ENCODE measurements at places on chromosomes 5 and 9.

DNA sequence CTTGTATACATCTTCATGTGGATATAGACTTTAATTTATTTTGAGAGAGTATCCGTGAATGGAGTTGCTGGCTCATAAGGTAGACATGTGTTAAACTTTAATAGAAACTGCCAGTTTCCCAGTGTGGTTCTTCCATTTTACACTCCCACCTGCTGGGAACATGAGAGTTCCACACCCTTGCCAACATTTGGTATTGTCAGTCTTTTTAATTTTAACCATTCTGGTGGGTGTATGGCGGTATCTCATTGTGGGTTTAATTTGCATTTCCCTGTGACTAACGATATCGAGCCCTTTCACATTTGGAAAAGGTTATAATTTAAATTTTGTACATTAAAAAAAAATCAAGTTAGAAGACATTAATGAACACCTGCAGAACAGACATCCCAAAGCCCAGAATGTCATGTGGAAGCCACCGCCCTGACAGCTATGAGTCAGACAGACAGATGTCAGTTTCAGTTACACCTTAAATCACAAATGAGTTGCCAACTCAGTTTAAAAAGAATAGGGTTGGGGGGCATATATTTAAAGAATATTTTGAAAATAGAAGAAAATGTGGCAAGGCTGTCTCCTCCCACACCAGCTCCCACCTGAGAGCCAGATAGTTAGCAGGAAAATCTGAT, 36.9 kb downstream of the ANKRD33B start:
- peak; percentile 29 for DNase-seq

GRCh38 chr5:176700239-176700847, 53.1 kb downstream of the TSPAN17 start:
- no peak for DNase-seq

GRCh38 chr9:19161257-19162025, 34.1 kb upstream of the PLIN2 start:
- DNase-seq, result peak; percentile 28

- no peak for DNase-seq
These were observed 35.9 kb downstream of the STOM start for GRCh38 chr9:121333950-121334773.

DNA sequence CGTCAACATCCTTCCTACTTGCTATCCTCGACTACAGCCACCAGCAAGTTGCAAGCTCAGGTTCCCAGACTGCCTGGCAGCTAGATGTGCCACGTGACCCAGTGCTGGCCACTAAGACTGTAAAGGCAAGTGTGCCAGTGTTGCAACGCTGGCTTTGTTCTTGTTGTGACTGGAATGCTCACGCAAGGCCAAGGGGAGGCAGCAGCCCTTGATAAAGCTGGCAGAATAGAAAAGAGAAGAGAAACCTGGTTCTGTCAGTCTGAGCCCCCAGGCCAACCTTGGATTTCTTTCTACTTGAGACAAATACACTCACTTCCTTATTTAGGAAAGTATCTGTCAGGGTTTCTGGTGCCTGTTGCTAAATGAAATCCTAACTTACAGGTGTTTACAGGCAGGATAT, 113.0 kb downstream of the KLHL3 start:
- no peak for DNase-seq

DNA sequence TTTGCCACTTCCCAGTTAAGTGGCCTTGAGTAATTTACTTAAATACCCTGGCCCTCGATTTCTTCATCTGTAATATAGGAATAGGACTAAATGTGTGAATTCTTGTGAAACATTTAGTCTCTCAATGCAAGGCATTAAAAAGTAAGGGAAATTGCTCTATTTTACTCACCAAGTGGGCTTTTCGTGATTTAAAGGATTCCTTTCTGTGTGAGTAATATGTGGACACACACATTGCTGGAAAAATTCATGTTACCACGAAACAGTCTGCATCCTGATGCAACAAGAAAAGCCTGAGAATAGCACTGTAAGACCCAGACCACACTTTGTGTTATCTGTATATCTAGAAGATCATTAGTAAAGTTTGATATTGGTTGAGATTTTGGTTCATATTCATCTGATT, 1243.0 kb upstream of the CDH9 start:
- no peak for DNase-seq

- no peak for DNase-seq
These were observed 6.3 kb downstream of the ARL15 start for GRCh38 chr5:54304040-54304439.

DNA sequence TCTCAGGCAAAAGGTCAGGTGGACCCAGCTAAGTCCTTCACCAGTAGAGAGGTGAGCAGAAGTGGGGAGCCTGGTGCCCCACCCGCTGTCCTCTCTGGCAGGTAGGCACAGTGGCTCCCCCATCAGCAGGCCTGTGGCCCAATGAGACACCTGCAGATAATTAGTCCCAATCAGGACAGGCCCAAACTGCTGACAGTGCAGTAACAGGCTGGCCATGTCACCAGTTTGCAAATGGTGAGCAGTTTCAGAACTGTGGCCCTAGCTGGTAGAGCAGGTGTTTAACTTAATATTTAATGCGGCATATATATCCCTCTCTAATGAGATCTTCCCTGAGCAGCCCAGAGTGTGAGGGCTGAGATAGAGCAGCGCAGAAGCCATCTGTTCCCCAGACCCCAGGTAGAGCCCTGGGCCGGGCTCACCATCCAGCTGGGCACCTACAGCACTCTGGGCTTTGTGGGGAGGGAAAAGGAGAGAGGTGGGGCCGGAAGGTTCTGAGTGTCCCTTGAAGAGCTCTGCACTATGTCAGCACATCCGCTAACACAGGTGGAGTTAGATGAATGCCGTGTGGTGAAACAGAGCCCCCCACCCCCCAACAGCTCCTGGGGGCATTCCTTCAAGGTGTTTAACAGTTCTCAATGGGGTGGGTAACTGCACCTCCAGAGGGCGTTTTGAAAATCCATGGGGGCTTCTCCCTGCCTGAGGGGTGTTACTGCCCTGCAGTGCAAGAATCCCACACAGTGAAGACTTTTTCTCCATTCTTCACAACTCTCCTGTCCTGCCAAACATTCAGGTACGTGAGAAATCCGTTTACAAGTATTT, 120.5 kb downstream of the PAX5 start:
- DNase-seq, result no peak
